ENCODE measurements at places on chromosomes 2 and 18.

GRCh38 chr2:182240862-182241371 lies 185.9 kb downstream of the PDE1A start:
- DNase-seq, result no peak

DNA sequence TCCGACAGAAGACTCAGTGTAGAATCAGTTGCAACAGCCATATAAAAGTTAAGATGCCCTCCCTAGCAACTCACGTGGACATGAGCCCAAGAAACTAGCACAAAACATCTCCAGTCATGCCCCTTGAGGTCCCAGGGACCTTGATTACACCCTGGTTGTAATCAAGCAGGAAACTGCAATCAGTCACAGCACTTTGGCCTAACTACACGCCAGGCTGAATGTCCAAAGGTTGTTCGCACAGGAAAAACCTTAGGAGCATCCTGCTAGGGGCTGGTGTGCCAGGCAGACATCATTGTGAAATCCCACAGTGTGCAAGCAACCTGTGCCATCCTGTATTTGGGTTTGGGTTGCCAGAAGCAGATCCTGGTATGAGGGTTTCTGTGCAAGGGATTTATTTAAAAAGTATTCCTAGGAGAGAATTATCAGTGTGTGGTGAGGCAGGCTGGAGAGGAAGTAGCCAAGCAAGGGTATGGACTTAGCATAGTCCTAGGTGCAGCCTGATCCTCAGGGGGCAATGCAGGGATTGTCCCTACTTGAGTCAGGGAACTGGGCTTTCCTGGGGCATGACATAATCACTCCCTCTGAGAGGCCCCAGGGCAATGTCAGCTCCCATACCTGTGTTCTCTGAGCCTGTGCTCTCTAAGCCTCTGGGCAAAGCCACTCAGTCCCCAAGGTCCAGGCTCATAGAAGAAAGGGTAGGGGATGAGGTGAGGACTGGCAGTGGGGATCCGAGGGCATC lies 17.8 kb upstream of the SULT1C2 start:
- DNase-seq, result no peak

- DNase-seq, result no peak
These were observed 49.5 kb downstream of the CAPN13 start for GRCh38 chr2:30757749-30758148.

- peak; percentile 5 for DNase-seq
These were observed 69.1 kb upstream of the FOXI3 start for GRCh38 chr2:88521445-88522073.

- DNase-seq, result no peak
These were observed 803.6 kb upstream of the FANCL start for GRCh38 chr2:59044736-59045135.

DNA sequence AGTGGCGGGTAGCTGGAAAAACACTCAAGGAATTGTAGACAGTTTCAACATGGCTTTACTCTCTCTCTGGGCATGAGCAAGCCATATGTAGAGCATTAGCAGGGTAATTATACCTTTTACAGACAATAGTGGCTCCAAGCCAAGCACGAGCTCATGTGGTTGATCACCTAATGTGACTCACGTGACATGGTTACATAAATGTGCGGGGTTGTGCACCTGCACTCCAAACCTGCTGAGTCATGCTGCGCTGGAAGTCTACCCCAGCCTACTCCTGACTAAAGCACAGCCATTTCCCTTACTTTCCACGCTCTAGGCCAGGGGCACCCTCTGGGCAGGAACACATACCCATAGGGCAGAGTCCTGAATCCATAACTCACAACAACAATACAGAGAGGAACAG lies 232.8 kb downstream of the MBD5 start:
- DNase-seq, result no peak

GRCh38 chr2:164187121-164187520 lies 434.2 kb downstream of the GRB14 start:
- DNase-seq, result no peak

DNA sequence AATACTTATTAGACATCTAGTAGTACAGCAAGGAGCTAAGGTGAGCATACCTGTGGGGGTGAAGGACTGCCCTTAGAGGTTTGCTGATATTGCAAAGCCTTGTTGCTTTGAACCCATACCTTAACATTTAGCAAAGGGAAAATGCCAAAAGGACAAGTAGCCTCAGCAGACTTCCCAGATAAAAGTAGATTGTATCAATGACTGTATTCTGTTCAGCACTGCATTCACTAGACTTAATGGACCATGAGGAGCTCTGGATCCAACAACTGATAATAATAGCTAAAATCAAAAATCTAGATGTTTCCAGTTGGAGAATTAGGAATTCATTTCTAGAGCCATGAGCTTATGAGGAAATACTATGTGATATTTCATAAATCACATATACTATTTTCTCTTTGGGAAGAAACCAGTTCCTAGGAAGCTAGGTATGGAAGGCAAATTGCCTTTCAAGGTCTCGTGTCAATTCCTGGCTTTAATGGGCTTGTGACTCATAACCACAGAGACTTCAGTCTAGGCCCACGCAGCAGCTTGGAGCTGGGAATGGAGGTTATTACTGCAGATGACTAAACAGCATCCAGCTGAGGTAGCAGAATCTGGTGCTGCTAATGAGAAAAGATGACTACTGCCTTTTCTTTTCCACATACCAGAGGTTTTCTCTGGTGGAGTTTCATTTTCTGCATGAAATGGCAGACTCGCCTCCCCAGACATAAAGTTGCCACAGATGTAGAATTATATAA lies 191.2 kb upstream of the NABP1 start:
- no peak for DNase-seq

DNA sequence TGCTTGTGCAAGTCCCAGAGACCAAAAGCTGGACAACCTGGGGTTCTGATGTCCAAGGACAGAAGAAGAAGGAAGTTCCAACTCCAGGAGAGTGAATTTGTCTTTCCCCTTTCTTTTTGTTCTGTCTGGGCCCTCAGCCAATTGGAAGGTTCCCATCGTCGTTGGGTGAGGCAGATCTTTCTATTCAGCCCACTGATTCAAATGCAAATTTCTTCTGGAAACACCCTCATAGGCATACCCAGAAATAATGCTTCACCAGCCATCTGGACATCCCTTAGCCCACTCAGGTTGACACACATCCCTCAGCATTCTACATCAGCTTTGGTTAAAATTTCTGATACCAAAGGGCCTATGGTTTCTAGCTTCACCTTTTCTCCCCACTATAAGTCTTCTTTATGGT lies 156.5 kb downstream of the SP3 start:
- DNase-seq, result no peak

GRCh38 chr2:16196687-16197503 lies 256.5 kb downstream of the MYCN start:
- DNase-seq, result no peak

DNA sequence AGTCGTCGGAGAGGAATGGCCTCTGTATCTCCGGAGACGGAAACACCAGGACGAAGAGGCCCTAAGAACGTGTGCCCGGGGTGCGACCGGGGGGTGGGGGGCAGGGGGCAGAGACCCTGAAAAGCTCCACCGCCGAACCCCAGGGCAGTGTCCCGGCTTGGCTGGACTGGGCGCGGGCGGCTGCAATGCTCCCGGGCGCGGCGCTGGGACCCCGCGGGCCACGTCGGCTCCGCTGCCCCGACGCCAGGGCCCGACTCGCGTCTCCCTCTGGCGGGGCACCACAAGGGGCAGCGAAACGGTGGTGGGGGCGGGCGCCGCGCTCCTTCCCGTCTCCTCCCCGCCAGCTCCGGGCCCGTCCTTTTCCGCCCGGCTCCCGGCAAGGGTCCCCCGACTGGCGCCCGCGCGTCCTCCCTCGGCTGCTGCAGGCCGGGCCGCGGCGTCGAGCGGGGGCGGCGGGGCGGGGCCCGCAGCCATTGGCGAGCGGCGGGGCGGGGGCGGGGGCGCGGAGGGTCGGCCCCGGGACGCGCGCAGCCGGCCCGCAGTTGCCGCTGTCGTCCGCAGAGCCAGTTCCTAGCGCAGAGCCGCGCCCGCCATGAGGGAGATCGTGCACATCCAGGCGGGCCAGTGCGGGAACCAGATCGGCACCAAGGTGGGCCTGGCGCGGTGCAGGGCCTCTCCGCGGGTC lies at the start of gene TUBB6:
Gene TUBB6 (plus strand): TSS at position 541 of the 685 bp plus-strand sequence. CDS start 52 bp downstream, at position 593.
- peak; percentile 87 for DNase-seq

DNA sequence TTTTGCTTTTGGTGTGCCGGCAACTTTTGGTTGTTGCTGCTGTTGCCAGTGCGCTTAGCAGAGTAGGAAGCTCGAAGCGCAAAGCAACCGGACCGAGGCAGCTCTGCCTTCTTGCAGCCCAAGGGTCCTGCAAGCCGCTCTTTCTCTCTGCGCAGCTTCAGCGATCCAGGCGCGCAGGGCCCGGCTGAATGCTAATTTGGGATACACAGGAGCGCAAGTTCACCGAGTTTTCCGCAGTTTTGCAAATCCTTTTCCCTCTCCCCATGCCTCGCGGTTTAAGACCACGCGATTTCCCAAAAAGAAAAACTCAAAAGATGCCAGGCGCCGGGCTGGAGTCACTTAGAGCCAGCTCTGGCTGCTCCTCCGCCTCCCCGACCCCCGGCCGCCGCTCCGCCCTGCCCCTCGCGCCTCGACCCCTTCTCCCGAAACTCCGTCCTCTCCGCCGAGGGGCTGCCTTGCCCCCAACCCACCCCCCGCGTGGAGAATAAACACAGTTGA lies 13.5 kb upstream of the SIX3 start:
- DNase-seq, result no peak

DNA sequence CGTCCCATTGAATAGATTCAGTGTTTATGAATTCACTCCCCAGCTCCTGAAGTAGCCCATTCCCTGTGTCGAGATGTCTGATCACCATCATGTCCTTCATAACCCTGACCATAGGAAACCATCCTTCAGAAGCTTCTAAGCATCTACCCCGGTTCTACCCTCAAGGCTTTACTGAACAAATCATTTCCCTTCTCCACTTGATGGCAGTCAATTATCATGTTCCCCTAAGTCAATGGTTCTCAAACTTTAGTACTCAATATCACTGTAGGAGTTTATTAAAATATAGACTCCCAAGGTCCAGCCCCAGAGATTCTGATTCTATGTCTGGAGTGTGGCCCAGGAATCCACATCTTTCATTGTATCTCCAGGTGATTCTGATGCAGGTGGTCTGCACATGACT lies 228.4 kb upstream of the SP5 start:
- no peak for DNase-seq

DNA sequence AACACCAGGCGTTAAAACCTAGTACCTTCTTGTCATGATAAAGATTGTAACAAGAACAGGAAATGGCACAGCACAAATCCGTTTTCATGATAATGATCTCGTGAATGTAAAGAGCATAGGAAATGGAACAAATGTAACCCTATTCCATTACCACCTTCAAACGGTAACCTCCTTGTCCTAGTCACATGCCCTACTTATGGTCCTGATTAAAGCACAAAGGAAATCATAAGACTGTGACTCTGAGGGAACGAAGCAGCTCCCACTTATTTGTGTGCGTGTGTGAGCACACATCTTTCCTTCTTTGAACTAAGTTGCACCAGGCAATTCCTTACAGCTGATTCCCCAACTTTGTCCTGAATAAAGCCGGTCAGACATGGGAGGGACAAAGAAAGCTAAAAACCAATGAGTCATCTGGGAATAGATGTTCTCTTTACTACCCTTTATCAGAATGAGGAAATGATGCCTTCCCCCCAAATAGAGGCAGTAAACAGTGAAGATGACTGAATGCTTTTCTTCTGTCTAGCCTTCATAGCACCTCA lies 192.6 kb downstream of the IKZF2 start:
- no peak for DNase-seq

DNA sequence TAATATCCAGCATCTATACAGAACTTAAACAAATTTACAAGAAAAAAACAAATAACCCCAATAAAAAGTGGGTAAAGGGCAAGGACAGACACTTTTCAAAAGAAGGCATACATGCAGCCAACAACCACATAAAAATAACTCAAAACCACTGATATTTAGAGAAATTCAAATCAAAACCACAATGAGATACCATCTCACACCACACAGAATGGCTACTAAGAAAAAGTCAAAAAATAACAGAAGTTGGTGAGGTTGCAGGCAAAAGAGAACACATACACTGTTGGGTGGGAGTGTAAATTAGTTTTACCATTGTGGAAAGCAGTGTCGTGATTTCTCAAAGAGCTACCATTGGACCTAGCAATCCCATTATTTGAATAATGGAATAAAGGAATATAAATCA lies 1973.9 kb upstream of the LRRTM1 start:
- no peak for DNase-seq

- peak; percentile 25 for DNase-seq
These were observed 376.1 kb downstream of the IRS1 start for GRCh38 chr2:226423498-226423960.

DNA sequence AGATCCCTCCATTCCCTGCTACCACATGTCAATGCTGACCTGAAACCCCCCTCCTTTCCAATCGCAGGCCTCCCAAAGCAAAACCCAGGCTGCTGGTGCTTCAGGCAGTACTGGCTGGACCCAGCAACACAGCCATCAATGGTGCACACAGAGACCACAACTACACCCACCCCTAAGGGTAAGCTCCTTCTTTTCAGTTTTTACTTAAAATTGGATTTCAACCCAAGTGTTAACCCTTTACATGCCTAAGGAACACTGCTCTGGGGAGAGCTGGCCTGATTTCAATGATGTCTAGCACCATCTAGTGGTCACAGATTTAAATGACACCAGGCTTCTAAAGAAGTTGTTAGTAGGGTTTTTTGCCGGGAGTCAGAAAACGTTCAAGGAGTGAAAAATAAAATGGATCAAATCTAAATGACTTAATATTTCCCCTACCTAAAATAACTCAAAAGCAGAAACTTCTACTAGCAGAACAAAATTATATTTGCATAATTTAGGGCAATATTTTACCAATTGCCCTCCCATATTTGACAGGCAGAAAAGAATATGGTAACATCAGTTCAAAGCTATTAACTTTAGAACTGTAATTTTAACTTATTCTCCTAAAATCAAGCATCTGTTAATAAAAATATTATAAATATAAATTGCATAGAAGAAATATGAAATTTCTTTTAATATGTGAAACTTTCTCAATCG lies 24.6 kb downstream of the FECH start:
- DNase-seq, result peak; percentile 71

GRCh38 chr18:24214144-24214543 lies 75.3 kb downstream of the CABYR start:
- DNase-seq, result no peak

GRCh38 chr2:10415640-10416039 lies 32.5 kb downstream of the ODC1 start:
- DNase-seq, result no peak

DNA sequence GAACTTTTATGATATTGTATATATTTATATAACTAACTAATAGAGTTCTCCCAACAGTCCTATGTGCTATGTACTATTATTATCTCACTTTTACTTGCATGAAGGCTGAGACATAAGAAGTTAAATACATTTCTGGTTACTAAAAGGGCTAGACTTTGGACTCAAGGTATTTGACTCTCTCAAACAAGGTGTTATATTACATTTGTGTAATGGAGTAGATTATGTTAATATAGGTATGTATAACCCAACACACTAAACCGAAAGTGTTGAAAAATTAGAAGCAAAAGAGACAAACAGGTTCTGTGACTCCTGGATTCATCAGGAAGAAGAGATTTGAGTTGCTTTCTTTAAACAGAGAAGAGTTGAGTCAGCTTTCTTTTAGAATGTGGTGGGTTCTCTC lies 733.6 kb upstream of the ZEB2 start:
- no peak for DNase-seq

DNA sequence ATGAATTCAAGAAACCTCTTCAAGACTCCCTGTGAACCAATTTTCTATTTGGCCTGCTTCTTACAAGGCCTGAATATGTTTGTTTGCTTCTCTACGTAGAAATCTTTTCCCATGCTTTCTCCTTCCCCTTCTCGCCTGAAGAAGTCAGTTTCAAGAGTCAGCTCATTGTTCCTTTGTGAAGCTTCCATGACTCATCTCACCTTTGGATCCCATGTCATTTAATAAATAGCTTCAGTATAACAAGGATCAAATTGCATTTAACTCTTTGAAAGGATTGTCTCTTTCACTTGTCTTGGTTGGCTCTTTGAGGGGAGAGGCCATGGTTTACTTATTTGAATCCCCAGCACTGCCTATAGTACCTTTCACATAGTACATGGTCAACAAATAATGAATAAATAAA lies 28.4 kb downstream of the CPS1 start:
- DNase-seq, result no peak

All from tongue (tissue), 3 donors.